ENCODE measurements at places on chromosomes 12 and 14. TPM values are rescaled to one million over a fixed set of nuclear protein-coding genes. Genes with fewer than 3 reads are reported as not detected.

DNA sequence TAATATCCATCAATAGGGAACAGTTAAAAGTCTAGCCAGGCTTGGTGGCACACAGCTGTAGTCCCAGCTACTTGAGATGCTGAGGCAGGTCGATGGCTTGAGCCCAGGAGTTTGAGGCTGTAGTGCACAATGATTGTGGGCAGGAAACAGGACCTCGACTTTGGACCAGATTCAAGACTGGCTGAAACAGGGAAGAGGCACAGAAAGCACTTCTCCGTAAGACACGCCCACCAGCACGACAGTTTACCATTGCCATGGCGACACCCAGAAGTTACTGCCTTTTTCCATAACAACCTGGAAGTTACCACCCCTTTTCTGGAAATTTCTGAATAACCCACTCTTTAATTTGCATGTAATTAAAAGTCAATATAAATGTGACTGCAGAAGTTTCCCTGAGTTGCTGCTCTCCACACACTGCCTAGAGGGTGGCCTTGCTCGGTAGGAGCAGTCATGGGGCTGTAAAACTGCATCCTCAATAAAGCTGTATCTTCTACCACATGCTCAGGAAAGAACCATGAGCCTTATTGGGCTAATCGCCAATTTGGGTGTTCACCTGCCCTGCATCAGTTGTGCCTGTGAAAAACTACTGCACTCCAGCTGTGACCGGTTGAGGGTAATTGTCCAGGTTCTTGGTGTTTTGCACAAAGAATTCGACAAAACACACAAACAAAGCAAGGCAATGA is 4.6 kb upstream of the LRRC23 start:
- no peak for DNase-seq
- H3K27ac ChIP-seq = no peak overlapping the region
- H3K4me1 ChIP-seq = peaks cover 7% of the 10 kb centered on the region
- no peaks in the 10 kb centered on the region for H3K27me3 ChIP-seq
- H3K36me3 ChIP-seq = no peaks in the 10 kb centered on the region
- H3K4me3 ChIP-seq = no peak overlapping the region

GPR135 gene
- total RNA-seq = 4.1 TPM

GRCh38 chr12:69330475-69331473 is 17.4 kb upstream of the LYZ start:
- peaks cover 7% of the 10 kb centered on the region for H3K4me1 ChIP-seq
- H3K4me3 ChIP-seq = peak overlapping the region; percentile 89
- DNase-seq = peak; percentile 93
- no peak overlapping the region for H3K27ac ChIP-seq
- no peaks in the 10 kb centered on the region for H3K27me3 ChIP-seq

GRCh38 chr12:22412581-22412980 is 78.1 kb upstream of the ST8SIA1 start:
- no peaks in the 10 kb centered on the region for H3K36me3 ChIP-seq
- DNase-seq = no peak
- H3K4me1 ChIP-seq = no peaks in the 10 kb centered on the region
- no peaks in the 10 kb centered on the region for H3K27me3 ChIP-seq

DNA sequence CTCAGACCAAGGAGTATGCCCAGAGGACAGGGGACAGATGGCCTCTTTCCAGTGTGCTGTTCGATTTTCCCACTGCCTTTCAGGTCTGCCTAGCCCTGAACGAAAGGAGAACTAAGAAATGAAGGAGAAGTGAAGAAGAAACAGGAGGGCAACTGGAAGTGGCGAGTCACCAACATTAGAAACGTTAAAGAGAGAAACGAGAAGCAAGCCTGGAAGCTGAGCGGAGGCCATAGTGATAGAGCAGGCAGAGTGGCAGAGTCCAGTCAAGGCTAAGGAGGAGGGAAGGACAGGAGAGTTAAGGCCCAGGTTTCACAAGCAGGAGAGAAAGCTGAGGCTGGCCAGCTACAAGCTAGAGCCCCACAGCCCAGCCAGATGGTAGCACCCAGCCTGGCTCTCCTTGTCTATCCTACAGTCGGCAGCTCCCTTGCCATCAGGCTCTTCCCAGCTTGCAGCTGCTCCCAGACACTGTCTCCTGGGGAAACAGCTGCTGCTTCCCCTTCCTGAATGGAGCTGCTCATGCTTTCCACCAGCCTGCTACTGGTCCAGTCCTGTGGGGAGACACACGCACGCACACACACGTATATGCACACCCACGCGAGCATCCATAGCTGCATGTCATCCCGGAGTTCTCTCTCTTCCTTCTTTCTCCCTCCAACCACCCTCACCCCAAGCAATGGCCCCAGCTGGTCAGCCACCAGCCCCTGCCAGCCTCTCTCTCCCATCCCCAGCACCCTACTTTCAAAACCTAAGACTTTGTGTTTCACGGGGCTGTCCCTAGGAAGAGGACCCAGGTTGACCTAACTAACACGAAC is 139.7 kb upstream of the CCND2 start:
- H3K27ac ChIP-seq = no peak overlapping the region
- peaks cover 15% of the 10 kb centered on the region for H3K4me1 ChIP-seq
- no peaks in the 10 kb centered on the region for H3K36me3 ChIP-seq
- no peak overlapping the region for H3K4me3 ChIP-seq

GRCh38 chr12:49537231-49537751 is 1.5 kb upstream of the KCNH3 start:
- DNase-seq = peak; percentile 41
- no peaks in the 10 kb centered on the region for H3K36me3 ChIP-seq
- H3K4me3 ChIP-seq = peak overlapping the region; percentile 61
- H3K27me3 ChIP-seq = peaks cover 74% of the 10 kb centered on the region
- no peak overlapping the region for H3K27ac ChIP-seq
- H3K4me1 ChIP-seq = no peaks in the 10 kb centered on the region

DNA sequence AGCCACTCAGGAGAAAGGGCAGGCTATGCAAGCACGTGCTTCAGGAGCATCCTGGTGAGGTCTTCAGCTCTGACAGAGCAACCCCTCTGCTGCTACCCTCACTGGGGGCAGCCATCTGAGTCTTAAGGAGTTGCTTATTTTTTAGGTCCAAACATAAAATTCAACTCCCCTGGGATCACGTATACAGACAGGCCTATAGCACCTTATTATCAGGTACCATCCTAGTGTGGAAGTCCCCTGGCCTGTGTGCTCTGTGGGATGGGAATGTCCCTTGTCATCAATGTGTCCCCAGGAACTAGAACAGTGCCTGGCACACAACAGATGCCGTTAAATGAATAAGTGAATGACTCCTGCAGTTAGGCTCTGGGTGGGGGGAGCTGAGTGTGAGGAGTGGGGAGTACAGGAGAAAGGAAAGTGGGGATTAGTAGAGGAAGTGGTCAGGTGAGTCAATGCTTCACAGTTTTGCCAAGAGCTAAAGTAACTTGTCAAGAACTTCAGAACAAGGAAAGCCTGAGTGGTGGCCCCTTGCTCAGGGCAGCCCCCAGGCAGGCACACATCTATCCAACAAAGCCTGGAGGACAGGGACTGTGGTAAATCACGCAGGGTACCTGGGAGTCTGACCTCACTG is 33.5 kb downstream of the DAD1 start:
- no peak overlapping the region for H3K27ac ChIP-seq
- H3K4me3 ChIP-seq = no peak overlapping the region
- DNase-seq = no peak
- H3K36me3 ChIP-seq = no peaks in the 10 kb centered on the region
- H3K27me3 ChIP-seq = no peaks in the 10 kb centered on the region

DNA sequence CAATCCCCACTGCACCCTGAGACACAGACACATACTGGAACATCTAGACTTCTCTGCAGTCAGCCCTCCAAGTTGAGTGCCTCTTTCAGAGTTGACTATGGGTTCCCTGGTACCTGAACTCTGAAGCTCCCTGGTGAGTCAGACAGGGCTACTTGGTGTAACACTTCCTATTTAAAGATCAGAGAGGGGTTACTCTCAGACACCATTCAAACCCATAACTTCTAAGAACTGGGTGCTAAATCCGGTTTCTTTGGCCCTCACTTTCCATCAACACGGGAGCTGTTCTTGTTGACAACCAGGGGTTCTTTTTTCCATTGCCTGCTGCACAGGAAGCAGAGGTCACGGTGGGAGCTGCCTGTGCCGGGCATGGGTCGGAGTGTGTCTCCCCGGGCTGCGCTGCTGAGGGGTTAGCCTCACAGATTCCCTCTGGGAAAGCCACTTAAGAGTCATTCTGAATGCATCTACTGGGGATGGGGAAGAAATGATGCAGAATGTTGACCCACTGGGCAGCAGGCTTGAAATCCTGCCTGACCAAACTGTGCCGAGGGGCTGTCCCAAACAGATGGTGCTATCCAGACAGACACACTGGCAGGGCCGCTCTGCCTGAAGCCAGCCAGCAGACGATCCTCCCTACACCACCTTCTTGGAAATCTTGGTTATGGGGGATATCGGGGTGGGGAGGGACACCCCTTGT is 74.1 kb downstream of the PITPNM2 start:
- no peak overlapping the region for H3K27ac ChIP-seq
- DNase-seq = no peak
- no peak overlapping the region for H3K4me3 ChIP-seq
- no peaks in the 10 kb centered on the region for H3K36me3 ChIP-seq
- H3K4me1 ChIP-seq = peaks cover 8% of the 10 kb centered on the region

DNA sequence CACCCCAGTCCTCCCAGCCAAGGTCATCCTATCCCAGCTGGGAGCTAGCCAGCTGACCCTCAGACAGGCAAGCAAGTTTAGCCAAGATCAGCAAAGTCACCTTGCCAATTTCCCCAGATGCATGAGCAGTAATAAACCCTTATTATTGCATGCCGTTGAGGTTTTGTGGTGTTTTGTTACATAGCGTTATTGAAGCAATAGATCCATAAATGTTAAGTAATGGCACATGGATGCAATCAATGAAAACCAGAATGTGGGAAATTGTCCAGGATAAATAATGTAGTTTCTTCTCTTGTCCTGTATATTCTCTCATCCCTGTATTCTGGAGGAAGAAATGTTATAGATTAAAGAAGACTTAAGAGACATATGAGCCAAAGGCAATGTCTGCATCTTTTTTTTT is 18.0 kb upstream of the TMEM260 start:
- H3K36me3 ChIP-seq = no peaks in the 10 kb centered on the region
- H3K27ac ChIP-seq = no peak overlapping the region
- no peak overlapping the region for H3K4me3 ChIP-seq
- H3K27me3 ChIP-seq = no peaks in the 10 kb centered on the region
- H3K4me1 ChIP-seq = no peaks in the 10 kb centered on the region
- DNase-seq = no peak

DNA sequence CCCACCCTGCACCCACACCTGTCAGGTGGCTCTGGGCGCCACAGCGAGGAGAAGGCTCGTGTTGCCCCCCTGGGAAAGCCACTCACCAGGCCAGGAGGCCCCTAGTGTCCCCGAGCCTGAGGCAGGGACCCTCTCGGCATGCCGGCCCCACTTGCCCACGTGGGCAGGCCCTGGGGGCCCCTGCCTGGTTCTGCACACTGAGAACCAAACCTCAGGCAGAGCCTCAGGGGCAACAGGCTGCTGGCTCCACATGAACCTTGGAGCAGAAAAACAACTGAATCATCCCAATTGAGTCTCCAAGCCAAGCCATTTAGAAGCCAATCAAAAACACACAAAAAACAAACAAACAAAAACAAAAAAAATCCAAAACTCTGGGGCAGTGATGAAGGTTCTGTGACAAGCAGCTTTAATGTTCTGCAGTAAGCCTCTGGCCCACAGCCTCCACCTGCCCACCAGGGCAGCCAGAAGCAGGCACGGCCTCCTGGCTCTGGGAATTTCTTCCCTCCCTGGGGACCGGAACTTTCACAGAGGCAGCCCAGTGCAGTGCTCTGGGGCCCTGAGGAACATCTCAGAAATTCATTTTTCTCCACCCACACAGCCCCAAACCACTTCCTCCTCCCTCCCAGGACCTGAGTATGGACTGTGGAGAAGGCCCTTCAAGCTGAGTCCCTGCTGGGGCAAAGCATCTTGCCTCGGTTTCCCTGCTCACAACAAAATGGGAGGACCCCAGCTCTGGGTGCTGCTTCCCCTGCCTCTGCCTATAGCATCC is 90.2 kb downstream of the CHGA start:
- DNase-seq = no peak
- H3K27me3 ChIP-seq = no peaks in the 10 kb centered on the region
- H3K4me3 ChIP-seq = no peak overlapping the region
- peaks cover 2% of the 10 kb centered on the region for H3K4me1 ChIP-seq

DNA sequence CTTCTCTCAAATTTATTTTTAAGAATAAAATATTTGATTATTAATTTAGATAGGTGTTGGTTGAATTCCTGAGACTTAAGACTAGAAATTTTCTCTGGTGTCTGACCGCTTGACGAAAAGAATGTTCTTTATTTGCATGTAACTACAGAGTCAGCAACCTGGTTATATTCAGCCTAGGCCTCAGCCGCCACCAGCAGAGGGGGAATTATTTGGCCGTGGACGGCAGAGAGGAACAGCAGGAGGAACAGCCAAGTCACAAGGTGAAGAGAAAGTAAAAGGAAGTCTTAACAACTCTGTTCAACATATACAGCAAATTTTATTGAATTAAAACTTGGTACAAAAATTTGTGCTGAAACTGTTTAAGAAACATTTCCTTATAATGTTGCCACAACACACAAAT is 5.2 kb downstream of the PIWIL1 start:
- H3K27ac ChIP-seq = no peak overlapping the region
- no peaks in the 10 kb centered on the region for H3K4me1 ChIP-seq
- no peaks in the 10 kb centered on the region for H3K36me3 ChIP-seq
- peaks cover 27% of the 10 kb centered on the region for H3K27me3 ChIP-seq
- peak; percentile 69 for DNase-seq

- no peak overlapping the region for H3K27ac ChIP-seq
- H3K36me3 ChIP-seq = no peaks in the 10 kb centered on the region
- H3K4me3 ChIP-seq = peak overlapping the region; percentile 64
- H3K27me3 ChIP-seq = no peaks in the 10 kb centered on the region
These were observed 87.6 kb upstream of the PPP2R5C start for GRCh38 chr14:101673873-101674272.

ARHGDIB gene
- total RNA-seq = 0.95 TPM

GRCh38 chr14:98278800-98279199 is 993.2 kb downstream of the BCL11B start:
- no peak overlapping the region for H3K27ac ChIP-seq
- H3K36me3 ChIP-seq = no peaks in the 10 kb centered on the region
- H3K27me3 ChIP-seq = no peaks in the 10 kb centered on the region
- no peaks in the 10 kb centered on the region for H3K4me1 ChIP-seq
- DNase-seq = no peak

DNA sequence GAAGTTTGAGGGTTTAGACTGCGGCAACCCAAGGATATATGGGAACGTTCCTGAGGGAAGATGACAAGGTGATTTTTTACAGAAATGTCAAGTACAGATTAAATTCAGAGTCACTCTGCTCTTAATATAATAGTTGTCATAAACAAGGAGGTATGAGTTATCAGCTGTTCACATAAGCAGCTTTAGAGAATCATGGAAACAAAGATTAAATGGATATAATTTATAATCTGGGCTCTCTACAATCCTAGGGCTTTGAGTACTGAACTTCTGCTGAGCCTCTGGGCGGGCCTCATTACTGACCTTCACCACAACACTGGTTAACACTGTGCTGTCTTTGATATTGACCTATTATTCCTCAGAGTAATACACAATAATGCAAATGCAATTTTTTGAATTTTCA is 577.8 kb downstream of the RPS29 start:
- no peak overlapping the region for H3K4me3 ChIP-seq
- DNase-seq = no peak

SNRPF gene
- 65.9 TPM for total RNA-seq

SCNN1A gene
- total RNA-seq = 34.7 TPM
